Fibroblast of mammary gland (primary cell): ENCODE measurements at places on chromosomes 13 and 19.

DNA sequence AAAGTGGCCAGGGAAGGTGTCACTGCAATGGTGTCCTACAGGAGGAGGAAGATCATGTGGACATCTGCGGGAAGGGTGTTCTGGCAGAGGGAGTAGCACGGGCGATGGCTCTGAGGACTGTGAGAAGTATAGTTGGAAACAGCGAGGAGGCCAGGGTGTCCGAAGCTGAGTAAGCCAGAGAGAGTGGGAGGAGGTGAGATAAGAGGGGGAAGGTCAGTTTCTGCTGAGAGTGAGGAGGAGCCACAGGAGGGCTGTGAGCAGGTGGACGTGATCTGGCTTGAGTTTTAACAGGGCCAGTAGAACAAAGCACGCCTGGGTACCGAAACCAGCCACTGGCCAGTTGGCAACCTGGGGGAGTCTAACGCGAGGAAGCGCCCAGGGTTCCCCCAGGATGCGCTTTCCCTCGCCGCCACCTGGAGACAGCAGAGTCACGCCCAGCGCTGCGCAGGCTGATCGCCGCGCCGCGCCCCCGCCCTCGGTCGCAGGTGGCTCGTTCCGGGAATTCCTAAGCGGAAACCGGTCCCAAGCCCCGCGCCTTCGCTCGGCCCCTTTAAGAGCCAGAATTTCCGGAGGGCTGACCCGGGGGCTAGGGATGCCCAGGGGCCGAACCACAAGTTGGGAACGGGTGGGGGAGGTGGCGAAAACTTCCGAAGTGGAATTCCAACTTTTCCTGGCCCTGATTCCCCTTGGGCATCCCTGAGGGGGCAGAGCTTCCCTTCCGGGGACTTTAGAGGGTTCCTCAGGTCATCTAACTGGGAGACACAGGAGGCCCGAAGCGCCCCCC is 1.1 kb upstream of the LSR start:
- DNase-seq = no peak

DNA sequence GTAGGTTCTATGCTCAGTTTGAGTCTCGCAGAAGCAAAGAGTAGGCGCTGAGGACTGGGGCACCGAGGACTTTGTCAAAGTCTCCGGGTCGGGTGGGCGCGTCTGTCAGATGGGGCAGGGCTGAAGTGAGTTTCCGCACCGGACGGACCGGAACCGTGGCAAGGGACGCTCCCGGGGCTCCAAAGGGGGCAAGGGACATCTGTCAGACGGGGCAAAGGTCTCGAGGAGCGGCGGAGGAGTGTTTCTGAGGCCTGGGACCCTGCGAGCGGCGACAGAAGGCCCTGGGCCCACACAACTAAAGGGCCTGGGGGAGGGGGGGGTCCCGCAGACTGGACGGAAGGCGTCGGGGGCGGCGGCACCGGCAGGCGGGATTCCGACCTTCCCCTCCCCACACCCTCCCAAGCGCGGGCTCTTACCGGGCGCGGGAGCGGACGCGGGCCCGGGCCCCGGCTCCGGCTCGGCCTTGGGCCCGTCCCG is 13.3 kb upstream of the AKAP8L start:
- no peak for DNase-seq

DNA sequence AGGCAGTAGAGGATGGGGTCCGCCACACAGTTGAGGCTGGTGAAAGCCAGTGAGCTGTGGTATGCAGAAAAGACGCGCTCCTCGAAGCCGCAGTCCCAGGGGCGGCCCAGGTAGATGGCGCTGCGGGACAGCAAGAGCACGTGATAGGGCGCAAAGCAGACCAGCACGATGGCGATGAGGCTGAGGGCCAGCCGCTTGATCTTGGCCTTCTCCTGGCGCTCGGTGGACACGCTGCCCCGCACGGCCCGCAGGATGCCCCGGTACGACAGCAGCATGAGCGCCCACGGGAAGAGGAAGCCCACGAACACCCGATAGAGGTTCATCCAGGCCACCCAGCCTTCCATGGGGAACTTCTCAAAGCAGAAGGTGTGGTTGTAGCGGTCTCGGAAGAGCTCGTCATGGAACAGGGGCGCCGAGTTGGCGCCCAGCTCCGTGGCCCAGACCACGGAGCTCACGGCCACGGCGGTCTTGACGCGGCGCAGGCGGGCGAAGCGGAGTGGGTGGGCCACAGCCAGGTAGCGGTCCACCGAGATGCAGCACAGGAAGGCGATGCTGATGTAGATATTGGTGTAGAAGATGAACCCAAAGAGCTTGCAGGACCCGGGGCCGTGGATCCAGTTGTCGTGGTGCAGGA is 6.5 kb upstream of the OPA3 start:
- peak; percentile 39 for DNase-seq

- DNase-seq = no peak
Measured at GRCh38 chr19:29946645-29947044, 4.6 kb downstream of the URI1 start.

DNA sequence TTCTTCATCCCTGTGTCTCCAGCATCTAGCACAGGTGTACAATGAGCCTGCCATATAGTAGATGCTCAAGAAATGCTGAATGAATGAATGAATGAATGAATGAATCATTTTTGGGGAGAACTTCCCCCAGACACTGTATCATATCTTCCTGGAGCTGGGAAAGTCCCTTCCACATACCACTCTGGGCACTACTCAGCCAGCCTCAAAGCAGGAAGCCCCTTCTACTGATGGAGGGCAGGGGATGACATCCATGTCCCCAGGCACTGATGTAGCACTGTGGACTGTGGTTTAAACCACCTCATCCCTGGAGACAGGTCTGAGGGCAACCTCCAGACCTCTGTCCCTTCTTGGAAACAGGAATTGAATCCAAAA is 4.8 kb downstream of the GNA15 start:
- no peak for DNase-seq

DNA sequence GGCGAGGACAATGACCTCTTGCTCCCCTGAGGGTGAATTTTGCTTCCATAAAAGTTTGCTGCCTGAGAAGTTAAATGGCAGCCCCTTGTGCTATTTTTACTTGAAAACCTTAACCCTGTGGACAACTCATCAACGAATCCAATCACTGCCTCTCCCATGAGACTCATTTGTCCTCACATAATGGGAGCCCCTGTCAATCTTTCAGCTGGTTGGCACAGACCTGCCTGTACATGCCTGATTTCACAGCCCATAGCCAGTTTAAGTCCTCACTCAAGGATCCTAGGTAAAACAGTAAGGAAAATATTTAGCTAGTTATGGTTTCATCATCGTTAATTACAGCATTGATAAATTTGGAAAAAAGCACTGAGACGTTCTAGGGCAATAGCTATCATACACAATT is 207.4 kb downstream of the NHLRC3 start:
- no peak for DNase-seq

GRCh38 chr19:45168767-45169351 is 8.1 kb upstream of the NKPD1 start:
- no peak for DNase-seq

DNA sequence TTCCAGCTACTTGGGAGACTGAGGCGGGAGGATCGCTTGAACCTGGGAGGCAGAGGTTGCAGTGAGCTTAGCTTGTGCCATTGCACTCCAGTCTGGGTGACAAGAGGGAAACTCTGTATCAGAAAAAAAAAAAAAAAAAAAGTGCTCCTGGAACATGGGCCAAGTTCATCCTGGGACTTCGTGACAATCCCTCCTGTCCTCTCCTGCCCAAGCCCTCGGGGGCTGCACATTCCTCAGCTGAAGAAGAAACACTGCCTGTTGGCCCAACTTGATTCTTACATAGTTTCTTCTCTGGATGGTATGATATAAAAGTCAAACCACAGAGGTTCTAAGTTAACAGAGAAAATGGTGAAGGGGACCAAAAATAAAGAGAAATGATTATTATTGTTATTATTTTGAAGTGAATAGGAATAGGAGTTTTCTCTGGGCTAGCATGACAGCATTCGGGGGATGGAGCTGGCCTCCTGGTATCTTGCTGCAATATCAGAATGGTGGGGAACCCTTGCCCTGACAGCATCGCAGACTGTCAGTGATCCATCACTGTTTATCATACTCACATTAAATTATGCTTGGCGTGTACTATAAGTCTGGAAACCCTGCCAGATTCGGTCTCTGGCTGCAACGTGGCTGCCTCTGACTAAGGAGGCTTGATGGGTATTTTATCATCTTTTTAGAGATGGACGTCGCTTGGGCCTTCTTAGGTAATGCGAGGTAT is 113.7 kb upstream of the OXGR1 start:
- peak; percentile 54 for DNase-seq

DNA sequence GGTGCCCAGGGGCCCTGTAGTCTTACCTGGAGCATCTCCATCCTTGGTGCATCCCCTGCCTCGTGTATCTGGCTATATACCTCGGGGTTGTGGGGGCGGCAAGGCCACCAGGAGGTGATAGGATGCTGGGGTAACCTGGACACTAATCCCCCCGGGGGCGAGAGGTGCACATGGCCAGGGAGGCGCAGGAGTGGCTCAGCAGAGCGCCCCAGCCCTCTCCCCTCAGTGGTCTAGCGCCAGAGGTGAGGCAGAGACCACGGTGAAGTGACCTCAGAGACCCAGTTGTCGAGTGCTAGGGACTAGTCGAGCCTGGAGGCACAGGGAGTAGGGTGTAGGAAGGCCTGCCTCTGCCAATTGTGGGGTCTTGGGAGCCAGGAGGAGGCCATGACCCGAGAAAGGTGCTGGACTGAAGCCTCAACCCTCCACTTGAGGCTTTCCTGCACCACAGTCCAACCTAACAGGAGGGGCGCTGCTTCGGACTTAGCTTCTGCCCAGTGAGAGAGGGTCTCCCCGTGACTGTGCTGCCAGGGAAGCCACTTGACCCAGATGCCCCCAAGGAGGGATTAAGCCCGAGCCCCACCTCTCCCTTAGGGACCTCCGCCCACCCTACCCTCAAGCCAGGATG is at the start of gene LHB:
TSS of gene LHB (minus strand) at position 51 of the 625 bp plus-strand sequence. CDS start at position 41, 10 bp downstream.
- DNase-seq = no peak

GRCh38 chr13:24985107-24985506 is 110.8 kb upstream of the PABPC3 start:
- DNase-seq = no peak

- no peak for DNase-seq
Measured at GRCh38 chr13:20776751-20777150, 3.0 kb upstream of the EEF1AKMT1 start.

DNA sequence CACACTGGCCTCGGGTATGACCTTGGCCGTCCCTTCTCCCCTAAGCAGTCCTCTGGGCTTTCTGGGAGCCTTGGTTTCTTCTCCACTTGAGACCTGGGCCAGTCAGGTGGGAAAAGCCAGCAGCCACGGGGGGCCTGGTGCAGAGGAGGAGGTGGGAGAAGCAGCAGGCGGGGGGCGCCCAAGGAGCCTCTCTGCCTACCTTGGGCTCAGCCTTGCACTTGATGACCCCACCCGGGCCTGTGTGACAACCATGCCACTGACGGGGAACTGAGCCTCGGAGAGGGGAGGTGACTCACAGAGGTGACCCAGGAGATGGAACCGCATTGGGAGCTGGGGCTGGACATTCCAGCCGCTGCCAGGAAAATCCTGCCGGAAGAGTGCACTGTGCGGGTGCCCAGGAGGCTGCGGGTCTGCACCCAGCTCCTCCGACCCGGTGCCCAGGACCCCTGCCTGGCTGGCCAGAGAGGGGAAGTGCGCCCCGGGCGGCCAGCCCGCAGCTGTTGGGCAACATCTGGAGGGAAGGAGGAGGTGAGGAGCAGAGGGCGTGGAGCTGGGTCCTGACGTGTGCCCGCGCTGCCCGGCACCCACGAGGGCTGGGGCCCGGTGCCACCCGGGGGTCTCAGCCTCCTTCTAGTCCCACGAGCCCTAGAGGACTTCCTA is 23.4 kb upstream of the SLC7A10 start:
- no peak for DNase-seq

DNA sequence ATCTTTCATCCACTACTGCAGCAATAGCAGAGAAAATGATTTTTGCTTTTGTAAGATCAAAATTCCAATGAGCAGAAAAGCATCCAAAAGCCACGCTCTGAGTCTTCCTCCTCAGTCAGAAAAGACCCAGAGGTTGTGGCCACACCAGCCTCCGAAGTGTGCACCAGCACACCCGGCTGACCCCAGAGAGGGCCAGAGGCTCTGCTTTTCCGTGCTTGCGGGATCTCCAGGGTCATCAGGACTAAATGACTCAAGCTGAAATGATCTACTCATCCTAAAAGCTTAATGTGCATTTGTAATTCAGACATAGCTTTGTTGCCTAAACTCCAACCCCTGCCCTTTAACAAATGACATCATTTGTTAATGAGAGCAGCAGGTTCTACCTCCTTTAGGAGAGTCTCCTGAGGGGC is 16.5 kb downstream of the RXFP2 start:
- peak; percentile 96 for DNase-seq

DNA sequence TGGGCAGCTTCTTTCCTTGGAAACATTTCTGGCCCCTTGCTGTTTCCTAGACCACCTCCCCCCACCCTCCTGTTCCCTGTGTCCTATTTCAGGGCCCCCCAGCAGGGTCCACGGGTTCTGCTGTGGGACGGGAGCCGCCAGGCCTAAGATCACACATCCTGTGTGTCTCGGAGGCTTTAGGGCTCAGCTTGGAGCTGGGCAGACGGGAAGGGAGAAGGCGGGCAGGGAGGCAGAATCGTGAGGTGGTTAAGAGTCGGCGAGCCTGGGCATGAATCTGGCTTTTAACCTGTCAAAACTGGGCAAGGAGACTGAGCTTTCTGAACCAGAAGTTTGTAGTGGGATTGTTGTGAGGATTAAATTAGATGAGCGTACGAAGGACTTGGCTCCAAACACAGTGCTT is 4.8 kb downstream of the KCNC3 start:
- no peak for DNase-seq

DNA sequence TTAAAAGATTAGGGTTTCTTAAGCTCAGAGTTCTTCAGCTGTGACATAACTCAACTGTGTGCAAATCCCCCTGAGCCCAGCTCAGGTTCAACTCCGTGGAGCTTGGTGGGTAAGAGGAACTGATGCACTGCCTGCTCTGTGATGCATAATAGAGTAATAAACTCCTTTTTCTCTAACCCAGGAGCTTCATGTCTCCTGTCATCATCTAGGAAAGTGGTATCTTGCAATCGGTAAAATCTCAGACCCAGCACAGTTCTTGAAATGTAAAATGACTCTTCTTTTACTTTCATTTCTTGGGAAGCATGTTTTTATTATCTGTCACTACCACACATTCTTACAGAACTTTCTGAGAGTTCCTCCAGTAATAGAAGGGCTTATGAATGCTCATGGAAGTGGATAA is 123.8 kb upstream of the PCDH9 start:
- DNase-seq = peak; percentile 26

DNA sequence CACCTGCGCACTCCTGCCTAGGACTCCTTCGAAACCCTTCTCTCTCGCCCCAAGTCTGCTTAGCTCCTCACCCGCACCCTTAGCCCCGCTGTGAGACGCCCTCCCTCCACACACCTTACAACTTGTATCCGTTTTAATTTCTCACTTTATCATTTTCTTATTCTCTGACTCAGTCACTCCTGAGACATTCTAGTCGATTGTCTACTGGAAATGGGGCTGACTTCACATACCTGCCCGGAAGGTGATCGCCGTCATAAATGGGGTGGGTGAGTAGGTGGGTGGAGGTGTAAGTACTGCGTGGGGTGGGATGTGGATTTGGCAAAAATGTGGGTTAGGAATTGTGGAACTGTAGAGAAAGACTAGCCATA is 714 bp downstream of the NDFIP2 start:
- DNase-seq = peak; percentile 9
